ENCODE measurements at places on chromosomes 7 and 10. TPM values are rescaled to one million over a fixed set of nuclear protein-coding genes. Genes with fewer than 3 reads are reported as not detected.
A peak's percentile ranks its signal among the peaks of the same experiment; 100 is the strongest.

DNA sequence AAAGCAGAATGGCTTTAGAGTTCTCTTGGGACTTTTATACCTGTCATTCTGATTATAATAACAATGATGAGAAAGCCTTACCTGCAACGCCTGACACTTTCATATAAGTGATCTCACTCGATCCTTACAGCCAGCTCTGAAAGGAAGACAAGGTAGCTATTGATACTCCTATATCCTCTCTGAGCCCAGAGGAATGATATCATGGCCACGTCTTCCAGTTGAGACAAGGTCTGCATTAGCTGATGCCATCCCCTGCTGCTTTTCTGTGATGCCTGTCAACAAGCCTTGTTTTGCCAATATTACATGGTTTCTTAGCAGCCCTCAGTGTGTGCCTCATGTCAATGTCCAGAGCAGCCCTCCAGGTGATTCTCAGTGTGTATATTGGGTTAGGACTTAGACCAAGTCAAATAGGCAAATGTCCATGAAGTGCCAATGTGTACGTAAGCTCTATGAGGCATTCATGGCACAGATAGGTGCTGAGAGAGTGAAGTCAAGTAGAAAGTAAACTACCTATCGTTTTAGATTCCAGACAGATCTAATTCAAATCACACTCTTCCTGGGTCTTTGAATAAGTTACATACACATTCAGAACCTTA, 405.9 kb downstream of the ADRA2A start:
- no peak for DNase-seq

DNA sequence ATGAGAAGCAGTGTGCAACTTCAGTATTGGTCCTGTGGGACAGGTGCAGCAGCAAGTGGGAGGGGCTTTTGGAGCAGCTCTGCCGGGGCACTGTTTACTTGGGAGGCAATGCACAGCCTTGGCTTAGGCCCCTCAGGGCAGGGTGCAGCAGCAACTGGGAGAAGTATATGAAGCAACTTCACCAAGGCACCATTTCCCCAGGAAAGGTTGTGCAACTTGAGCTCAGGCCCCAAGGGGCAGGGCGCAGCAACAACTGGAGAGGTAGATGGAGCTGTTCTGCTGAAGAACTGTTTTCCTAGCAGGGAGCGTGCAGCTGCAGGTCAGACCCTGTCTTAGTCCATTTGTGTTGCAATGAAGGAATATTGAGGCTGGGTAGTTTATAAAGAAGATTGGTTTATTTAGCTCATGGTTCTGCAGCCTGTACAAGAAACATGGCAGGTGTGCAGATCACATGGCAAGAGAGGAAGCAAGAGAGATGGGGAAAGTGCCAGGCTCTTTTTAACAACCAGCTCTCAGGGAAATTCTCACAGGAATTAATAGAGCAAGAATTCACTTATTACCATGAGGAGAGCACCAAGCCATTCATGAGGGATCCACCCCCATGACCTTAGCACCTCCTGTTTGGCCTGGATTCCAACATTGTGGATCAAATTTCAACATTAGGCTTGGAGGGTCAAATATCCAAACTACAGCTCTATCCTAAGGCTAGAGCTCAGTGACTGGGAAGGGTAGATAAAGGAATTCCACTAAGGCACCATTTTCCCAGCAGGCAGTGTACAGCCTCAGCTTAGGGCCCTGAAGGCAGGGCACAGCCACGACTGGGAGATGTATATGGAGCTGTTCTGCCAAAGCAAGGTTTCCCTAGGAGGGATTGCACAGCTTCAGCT, 10.9 kb downstream of the GPR141 start:
- DNase-seq: no peak

DNA sequence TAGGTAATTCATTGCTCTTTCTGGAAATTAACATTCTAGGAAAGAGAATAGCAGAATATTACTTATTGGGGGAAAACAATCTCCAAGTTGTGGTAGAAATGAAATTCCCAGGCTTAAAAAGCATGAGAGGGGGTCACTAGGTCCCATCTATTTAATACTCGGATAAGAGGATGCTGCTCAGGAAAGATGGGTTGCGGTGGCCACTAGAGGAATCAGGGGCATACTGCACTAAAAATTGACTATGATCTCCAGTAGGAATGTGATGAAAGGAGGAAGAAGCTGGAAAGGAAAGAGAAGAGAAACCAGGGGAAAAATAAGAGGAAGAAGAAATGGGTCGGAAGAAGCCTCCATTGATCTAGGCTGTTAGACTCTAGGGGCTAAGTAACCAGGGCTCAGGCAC, 192.8 kb downstream of the GPAM start:
- DNase-seq: peak; percentile 60

DNA sequence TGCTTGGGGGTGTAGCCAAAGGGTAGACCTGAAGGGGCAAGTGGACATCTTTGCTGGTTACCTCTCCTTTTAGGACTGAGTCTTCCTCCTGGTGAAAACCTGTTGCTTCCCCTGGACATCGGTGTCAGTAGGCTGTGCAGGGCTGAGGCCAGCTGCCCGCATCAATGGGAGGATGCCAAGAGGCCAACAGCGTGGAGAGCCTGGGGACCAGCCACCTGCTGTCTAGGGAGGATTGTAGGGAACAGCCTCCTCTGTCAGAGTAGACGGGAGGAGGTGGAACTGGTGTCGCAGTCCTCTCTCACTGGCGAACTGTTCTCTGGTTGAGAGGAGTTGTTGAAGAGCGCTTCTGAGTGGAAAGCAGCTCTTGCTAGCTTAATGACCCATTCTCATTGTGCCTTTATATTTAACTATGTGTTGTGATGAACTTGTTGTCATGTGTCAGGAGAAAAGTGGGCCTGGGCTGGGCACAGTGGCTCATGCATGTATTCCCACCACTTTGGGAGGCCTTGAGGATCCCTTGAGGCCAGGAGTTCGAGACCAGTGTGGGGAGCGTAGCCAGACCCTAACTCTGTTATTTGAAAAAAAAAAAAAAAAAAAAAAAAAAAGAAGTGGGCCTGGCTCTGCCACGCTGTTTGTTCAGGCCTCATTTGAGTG, 1.8 kb downstream of the SUFU start:
- DNase-seq: no peak

The XRCC2 gene
- 1.2 TPM for polyA plus RNA-seq

DNA sequence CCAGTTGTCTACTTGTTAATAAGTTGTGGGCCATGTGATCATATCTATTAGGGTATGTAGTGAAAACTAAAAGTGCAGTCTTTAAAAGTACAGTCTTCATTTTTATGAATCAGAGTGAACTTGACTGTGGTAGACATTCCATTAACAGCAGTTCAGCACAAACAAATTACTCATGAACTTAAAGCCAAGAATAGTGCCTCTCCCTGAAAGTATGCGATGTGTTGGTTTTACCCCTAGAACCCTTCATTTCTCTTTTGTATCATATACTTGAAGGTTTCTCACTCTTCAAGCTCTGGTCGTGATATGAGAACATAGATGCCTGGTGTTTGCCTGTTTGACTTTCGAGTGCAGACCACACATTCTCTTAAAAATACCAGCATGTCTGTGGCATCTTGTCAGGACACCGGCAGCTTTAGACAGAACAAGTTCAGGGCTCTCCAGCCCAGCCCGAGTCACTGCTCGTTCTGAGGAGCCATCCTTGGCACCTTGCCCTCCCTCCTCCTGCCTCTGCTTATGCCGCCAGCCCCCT, 159.3 kb downstream of the LCOR start:
- DNase-seq: no peak

The KCNIP2 gene
- 14.2 TPM for polyA plus RNA-seq

DNA sequence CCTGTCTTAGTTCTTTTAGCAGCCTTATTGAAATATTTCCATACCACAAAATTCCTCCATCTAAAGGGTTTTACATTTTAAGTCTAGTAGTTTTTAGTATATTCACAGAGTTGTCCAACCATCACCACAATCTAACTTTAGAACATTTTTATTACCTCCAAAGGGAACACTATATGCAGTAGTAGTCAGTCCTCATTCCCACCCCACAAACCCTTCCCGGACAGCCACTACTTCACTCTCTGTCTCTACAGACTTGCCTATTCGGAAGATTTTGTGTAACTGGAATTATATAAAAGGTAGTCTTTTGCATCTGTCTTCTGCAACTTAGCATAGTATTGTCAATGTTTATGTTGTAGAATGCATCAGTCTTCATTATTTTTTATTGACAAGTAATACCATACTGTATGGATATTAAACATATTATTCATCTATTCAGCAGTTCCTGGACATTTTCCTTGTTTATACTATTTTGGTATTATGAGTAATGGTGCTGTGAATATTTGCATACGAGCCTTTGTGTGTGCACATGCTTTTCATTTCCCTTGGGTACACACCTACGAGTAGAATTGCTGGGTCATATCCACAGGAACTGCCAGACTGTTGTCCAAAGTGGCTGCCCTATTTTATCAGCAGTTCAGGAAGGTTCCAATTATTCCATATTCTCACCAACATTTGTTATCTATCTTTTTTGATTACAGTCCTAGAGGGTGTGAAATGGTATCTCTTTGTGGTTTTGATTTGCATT, 60.9 kb upstream of the LANCL2 start:
- no peak for DNase-seq

DNA sequence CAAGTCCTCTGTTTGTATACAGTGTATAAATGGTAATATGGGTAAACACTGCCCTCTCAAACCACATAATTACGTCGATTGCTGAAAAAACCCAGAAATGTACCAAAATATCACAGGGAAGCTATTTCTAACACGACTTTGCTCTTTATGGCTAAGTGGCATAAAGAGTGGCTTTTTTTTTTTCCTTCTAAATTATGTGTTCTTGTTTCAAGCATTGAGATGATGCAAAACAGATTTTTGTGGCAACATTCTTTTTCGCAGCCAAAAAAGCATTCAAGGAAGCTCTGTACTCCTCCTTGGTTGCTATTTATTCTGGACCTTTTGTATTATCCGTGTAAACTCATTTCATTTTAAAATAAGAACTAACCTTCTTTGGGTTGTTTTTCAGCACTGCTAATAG, 138.9 kb downstream of the VTI1A start:
- DNase-seq: no peak

The VENTX gene
- not detected for polyA plus RNA-seq

The FOXI2 gene
- polyA plus RNA-seq: not detected

The ADIRF gene
- 84.5 TPM for polyA plus RNA-seq

GRCh38 chr7:17952387-17952786, 12.1 kb upstream of the SNX13 start:
- DNase-seq: no peak

DNA sequence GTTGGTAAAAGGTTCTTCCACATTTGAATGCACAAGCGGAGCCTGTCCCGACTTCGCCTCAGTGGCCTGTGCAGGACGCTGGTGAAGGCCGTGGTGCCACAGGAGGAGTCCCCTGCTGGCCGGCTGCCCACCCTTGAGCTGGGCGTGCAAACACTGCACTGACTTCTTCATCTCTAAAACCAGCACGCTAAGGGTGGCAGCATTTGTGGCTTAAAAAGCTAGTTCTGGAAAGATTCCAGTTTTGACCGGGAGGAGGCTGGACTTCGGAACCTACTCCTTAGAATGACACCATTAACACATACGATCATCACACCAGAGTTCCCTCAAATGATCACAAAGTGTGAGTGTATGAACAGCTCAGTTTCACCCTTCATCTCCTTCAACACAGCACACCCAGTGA, 102.4 kb downstream of the SMURF1 start:
- no peak for DNase-seq

DNA sequence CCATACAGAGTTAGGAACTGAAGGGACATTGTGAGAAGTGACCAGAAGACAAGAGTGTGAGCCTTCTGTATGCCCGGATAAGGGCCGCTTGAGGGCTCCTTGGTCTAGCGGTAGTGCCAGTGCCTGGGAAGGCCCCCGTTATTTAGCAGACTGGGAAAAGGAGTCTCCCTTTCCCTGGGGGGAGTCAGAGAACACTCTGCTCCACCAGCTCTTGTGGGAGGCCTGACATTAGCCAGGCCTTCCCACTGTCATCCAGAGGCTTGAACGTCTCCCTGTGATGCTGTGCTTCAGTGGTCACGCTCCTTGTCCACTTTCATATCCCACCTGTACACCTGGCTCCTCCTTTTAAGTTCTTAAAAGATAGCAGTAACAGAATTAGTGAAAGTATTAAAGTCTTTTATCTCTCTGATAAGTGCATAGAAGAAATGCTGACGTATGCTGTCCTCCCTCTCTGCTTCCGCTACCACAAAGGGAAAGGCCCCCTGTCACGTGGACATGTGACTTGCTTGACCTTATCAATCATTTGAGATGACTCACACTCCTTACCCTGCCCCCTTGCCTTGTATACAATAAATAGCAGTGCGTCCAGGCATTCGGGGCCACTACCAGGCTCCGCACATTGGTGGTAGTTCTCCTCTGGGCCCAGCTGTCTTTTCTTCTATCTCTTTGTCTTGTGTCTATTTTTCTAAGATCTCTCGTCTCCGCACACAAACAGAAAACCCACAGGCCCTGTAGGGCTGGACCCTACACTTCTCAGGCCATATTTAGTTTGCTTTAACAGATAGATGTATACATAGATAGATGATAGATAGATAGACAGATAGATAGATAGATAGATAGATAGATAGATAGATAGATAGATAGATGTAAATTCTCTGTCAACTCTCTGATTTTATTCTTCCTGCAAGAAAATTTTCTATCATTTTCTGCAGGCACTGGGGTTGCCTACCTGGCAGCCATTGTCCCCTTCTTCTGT, 131.5 kb upstream of the JCAD start:
- no peak for DNase-seq

- no peak for DNase-seq
Observed at GRCh38 chr10:62895063-62895462, 78.9 kb upstream of the EGR2 start.

- no peak for DNase-seq
Observed at GRCh38 chr10:3226960-3227744, 54.6 kb upstream of the PITRM1 start.

- peak; percentile 67 for DNase-seq
Observed at GRCh38 chr10:70596860-70597809, 5.4 kb downstream of the PRF1 start.

DNA sequence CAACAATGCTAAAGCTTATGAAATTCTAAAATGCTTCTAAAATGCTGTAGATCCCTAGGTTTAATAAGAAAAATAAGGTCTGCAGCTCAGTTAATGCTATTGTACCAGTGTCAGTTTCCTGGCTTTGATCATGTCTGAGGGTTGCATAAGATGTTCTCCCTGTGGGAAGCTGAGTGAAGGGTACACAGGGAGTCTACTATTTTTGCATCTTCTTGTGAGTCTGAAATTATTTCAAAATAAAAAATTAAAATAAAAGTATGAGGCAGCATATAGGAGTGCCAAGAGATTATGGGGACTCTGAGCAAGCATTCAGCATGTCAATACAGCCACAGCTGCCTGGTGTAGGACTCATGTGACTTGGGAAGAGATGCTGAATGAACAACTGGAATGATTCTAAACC, 14.7 kb downstream of the CHST15 start:
- no peak for DNase-seq

GRCh38 chr7:100882785-100883526, 6.6 kb downstream of the UFSP1 start:
- no peak for DNase-seq

DNA sequence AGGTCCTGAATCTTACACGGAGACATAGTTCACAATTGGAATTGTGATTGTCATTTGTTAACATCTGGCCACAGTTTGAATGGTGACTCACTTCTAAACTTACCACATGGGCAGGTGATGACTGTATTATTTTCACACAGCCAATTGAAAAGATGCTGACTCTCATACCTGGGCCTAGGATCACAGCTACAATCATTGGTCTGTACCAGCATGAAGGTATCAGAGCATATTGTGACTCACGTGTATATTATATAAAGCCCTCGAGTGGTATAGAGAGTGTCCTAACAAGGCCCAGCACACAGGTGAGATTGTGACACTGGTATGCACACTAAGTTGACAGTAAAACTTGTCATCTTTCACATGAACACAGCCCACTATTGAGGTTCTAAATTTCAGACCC, 9.4 kb upstream of the ZNF107 start:
- no peak for DNase-seq

Measured in brain (organoid and tissue), 16 donors.